ENCODE measurements at places on chromosomes 1 and 21.

- DNase-seq: no peak
Measured at GRCh38 chr1:71106658-71107322, 26.0 kb upstream of the ZRANB2 start.

DNA sequence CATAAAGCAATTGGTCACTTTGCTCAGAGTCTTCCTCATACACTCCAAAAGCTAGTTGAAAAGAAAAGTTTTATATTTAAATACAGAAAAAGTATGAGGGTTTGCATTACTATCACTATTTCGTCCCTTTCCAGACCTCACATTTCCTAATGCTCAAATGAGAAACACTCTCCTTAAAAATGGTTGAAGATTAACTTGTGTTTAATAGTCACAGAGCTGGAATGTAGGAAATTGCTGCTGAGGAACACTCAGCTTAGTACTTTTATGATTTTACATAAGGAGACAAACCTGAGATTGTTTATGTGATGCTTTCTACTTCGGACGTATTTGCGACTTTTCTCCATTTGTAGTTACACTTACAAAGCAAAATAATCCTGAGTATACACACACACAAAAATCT lies 39.8 kb downstream of the MYSM1 start:
- no peak for DNase-seq

GRCh38 chr1:150566589-150567340 lies 12.6 kb downstream of the MCL1 start:
- no peak for DNase-seq

GRCh38 chr1:106292130-106292529 lies 764.3 kb upstream of the PRMT6 start:
- DNase-seq: no peak

DNA sequence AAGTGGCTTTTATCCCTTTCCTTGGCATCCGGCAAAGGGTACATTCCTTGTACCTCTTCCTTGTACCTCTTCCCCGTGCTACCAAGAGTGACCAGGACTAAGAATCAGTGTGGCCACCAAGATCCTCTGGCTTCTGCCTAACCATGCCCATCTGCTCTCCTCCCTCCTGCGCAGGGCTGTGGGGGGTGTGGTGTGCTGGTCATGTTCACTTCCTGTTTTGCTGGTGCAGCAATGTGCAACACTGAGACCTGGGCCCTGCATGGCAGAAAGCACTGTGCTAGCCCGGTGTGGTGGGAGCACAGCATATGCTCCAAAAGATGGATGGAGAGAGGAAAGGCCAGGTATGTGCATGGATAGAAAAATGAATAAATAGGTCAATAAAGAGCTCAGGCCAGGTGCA lies 33.3 kb upstream of the TENT5C start:
- no peak for DNase-seq

GRCh38 chr1:39926343-39926793 lies 24.7 kb upstream of the MYCL start:
- DNase-seq: no peak

- DNase-seq: no peak
Measured at GRCh38 chr1:197813741-197814140, 38.5 kb upstream of the DENND1B start.

DNA sequence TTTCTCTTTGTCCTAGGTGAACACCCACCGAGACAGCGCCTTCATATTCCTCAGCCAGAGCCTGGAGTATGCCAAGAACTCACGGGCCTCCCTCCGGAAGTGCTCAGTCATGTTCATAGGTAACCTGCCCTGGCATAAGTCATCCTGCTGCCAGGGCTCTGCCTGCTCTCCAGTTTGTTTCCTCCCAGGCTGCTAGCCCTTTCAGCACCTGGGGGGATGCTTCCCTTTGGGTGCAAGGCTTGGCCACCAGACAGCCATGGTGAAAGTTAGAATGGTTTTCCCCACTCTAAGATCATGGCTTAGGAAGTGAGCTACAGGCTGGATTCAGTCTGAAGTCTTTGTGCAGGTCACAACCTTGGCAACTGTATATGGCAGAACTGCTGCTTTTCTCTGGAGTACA lies 9.2 kb upstream of the TTC4 start:
- DNase-seq: no peak

DNA sequence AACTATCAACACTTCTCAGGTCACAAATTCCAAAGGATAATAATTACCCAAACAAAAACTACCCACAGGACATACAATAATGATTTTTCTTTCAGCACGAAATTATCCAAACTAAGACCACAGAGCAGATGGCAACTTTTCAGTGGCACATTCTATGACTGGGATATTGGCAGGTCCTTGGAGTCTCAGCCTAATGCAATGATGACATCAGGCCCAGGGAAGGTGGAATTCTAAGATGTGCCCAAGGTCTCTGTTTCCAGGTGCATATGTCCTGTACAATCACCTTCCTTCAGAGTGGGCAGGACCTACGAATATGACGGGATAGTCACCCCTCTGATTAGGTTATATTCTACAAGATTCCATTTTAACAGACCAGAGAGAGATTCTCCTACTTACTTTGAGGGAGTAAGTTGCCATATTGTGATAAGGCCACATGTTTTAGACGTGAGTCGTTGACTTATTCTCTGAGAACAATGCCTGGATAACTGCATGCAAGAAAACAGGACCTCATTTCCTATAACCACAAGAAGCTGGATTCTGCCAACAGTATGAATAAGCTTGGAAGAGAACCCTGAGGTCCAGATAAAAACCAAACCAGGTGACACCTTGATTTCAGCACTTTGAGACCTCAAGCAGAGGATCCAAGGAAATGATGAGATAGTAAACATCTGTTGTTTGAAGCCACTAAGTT lies 69.9 kb downstream of the ZC3H11B start:
- no peak for DNase-seq

DNA sequence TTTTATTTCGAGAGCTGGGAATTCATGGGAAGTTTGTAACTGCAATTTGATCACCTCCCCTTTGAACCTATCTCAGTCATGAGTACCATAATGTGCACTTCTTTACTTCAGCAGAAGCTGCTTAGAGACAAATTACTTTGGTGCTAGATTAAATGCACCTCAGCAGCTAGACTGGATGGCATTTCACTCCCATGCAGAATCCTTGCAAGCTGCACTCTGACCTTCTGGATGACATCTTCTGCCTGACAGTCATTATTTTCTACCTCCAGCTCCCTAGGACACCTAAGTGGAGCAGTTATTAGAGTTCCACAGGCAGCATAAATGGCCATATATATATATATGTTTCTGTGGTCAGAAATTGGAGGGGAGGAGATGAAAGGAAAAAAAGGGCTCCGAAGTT lies 366.0 kb upstream of the TMPRSS15 start:
- no peak for DNase-seq

- DNase-seq: no peak
Measured at GRCh38 chr1:11194407-11195176, 5.4 kb downstream of the ANGPTL7 start.

All from testis (tissue), 5 donors.